Activated CD8-positive, alpha-beta T cell treated with anti-CD3 and anti-CD28 coated beads, Interleukin-2, amount 10 ng/mL, durations not matched to agents 7 days and 5 days (primary cell): ENCODE measurements at places on chromosomes 6 and 20.

GRCh38 chr6:67431076-67431475, 1204.0 kb upstream of the ADGRB3 start:
- DNase-seq = no peak

GRCh38 chr6:120378582-120379220, 955.6 kb downstream of the TBC1D32 start:
- DNase-seq = no peak

GRCh38 chr20:33910529-33911327, 83.0 kb upstream of the RALY start:
- DNase-seq = no peak

DNA sequence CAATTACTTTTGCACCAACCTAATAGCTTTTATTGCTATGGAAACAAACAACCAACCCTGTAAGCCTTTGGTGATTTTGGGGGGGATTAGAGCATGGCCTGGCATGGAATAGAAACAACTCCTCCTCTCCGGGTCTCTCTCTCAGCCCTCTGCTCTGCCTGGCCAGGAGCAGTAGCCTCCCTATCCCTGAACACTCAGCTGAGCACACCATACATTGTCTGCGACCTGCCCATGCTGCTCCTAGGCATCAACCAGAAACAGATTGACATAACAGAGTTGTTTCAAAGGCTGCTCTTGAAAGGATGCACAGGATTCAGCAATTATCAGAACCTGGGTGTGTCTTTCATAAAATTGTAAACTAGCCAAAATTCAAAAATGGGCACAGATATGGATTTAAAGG, 29.8 kb upstream of the SMIM28 start:
- no peak for DNase-seq

- no peak for DNase-seq
Observed at GRCh38 chr20:63129991-63130657, 85.8 kb downstream of the YTHDF1 start.

GRCh38 chr20:63792866-63793265, 38.2 kb downstream of the ZBTB46 start:
- DNase-seq = no peak

GRCh38 chr6:32774426-32774825, 11.1 kb upstream of the HLA-DQB2 start:
- no peak for DNase-seq

DNA sequence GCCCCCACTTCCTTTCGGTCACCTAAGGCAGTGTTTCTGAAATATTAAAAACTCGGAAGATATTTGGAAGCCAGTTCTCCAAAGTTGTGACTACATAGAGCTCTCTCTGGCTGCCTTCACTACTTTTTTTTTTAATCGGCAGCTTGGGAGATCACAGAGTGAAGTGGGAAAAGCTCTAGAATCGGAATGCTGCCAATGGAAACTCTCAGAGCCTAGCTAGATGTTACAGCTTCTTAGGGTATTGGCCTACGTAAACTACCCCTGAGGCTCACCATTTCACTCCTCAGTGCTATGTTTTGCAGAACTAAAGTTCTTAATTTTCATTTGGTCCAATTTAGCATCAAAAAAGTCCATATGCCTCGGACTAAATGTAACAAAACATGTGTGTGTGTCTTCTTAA, 14.5 kb downstream of the SERPINB1 start:
- DNase-seq = no peak

DNA sequence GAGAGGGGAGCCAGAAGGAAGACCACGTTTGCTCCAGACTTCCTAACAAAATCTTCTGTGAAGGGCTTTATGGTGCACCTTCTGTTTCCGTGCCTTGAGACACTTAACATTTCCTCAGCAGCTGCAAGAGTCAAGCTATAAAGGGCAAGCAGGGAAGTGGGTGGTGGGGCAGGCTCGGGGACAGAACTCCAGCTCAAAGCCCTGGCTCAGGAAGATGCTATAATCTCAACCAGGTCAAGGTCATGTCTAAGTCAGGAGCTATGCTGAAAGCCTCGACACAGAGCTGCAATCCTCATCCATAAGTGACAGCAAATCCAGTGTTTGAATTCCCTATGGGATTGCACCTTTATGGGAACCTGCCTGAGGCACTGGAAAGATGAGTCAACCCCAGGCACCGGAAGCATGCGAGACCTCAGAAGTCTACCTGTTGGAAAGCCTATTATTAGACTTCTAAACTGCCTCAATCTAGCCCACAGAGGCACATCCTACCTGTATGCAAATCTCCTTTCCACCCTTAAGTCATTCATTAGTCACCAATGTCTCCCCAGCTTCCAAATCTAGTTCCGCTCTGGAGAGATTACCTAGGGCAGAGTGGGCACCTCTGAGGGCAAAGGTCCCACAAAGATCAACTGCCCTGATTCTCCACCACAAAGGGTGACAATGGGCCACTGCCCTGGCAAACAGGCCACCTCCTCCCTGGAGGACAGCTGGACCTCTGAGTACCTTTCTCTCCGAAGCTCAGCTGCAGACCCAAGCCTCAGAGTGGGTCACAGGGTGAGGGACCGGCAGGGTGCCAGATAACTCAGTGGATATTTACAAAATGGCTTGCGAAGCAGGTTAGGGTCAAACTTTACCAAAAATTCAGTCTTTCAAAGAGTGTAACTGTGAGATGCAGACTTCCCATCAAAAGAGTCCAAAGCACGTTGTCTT, 287.0 kb downstream of the CDC5L start:
- DNase-seq = peak; percentile 13

GRCh38 chr6:152004036-152004566, 196.6 kb downstream of the ESR1 start:
- DNase-seq = no peak

GRCh38 chr20:17904027-17904426, 64.6 kb downstream of the SNX5 start:
- no peak for DNase-seq

GRCh38 chr6:37713529-37714119, 15.9 kb upstream of the MDGA1 start:
- DNase-seq = no peak

- DNase-seq = no peak
Observed at GRCh38 chr6:119541132-119541905, 191.8 kb upstream of the MAN1A1 start.

- DNase-seq = no peak
Observed at GRCh38 chr20:59441306-59441705, 140.9 kb downstream of the EDN3 start.

DNA sequence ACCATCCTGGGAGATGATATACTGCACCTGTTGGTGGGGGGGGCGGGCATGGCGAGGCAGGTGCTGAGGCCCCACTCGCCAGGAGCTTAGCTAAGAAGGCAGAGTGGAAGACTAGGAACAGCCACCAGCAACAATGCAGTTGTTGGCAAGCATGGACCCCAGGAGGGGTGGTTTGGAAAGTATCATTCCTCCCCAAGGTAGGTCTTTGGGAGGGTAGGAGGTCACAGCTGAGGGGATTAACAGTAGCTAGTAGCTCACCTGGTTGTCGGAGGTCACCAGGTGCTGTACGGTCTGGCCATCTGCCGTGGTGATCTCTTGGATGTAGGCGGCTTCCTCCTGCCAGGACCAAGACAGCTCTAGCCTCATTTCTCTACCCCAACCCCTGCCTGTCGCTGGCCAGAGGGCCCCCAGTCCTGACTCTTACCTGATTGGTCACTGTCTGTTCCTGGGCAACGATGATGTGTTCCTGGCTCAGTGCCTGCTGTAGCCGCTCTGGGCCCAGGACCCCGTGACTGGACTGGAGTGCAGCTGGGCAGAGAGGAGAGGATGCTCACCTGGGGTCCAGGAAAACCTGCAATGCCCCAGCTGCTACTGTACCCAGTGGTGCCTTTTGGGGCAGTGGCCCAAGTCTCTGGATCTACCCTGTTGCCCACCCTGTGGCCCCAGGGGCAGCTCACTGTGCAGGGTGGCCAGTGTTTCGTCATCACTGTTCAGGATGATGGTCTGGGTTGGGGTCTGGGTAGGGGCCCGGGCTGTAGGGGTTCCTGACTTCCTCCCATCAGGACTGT, 15.3 kb downstream of the PCIF1 start:
- no peak for DNase-seq

DNA sequence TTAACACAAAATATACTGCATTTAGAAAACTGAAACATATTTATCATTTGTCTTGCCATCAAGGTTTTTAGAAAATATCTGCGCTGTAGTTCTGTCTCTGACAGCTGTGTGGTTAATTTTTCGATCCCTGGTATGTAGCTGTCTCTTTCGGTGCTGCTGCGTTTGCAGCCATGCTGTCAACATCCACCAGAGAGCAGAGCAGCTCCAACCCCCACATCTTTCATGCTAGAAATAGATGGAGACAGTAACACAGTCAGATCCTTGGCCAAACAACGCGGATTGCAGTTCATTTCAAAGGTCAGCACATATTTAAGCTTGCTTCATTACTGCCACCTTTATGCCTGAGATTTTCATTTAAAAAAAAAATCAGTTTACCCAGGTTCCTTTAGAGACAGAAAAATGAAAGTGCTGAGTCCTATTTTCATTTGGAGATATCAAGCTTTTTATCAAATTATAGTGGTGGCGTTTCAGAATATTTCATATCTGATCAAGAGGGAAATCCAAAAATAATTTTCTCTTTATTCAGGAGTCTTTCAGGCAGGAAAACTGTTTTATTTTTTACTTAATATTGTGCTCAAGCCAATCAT, 157.7 kb upstream of the MMS22L start:
- DNase-seq = no peak

- DNase-seq = no peak
Observed at GRCh38 chr20:24842918-24843715, 106.0 kb upstream of the CST7 start.

DNA sequence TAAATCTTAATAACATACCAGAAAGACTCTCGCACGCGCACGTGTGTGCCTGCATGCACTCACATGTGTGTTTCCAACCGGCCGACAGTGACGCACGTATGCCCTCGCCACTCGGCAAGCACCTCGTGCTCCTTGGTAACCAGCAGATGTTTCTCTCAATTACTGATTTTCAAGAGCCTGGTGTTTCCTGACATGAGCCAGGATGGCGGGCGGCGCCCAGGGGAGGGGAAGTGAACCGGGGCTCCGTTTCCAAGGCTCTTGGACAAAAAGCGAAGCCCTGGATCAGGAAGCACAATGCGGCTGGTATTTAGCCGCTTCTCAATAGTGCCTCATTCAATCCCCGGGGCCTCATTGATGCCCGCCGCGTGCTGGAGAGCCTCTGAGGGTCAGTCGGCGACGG, 37.7 kb downstream of the PMEPA1 start:
- no peak for DNase-seq

DNA sequence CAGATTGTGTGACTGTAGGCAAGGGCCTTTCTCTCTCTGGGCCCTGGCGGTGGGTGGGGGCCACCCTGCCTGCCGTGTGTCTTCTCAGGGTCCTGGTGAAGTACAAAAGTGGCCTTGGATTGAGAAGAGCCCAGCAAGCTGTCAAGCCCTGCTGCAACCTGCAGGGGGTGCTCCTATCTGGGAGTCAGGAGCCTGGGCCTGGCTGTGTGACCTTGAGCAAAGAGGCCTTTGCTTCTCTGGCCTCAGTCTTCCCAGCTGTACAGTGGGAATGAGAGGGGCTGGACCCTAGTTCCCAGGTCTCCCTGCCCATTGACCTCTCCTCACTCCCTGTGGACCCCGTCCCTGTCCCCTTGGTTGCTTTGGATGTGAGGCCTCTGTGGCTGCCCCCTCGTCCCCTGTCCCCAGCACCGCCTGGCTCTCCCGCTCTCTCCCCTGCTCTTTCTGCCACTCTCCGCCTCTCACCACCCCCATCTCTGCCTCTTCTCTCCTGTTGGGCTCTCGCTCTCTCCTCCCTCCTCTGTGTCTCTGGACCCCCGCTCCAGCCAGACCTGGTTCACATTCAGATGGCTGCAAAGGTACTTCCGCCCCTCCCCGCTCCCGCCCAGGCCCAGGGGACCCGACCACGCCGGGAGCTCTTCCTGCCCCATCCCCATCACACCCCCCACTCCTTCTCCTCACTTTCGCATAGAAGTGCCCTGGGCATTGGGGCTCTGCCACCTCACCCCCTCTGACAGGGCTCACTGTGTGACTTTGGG, 46.7 kb downstream of the SRC start:
- DNase-seq = peak; percentile 57

DNA sequence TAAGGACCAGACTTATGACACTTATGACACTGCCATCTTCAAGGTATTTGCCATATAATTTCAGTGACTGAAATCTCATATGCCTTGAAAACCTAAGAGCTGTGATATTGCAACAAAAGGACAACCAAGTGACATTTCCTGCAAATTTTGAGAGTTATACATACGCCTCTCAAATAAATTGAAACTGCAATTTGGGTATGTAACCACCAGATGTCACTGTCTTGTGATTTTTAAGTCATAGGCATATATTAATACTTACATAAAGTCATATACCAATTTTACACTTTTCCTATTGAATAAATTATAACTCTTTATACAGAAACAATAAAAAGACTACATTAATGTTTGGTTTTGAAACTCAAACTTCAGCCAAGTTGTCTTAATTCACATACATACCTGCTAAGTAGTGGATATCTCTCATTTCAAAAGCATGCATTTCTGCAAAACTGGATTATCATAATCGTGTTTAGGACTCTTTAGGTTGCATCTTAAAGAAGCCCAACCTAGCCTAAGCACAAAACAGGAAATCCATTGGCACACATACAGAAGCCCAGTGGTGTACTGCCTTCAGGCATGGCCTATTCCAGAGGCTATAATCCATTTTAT, 180.2 kb downstream of the PACRG start:
- DNase-seq = no peak

GRCh38 chr6:123967905-123968304, 164.2 kb downstream of the NKAIN2 start:
- DNase-seq = no peak

GRCh38 chr6:98292810-98293209, 541.6 kb upstream of the POU3F2 start:
- DNase-seq = no peak

DNA sequence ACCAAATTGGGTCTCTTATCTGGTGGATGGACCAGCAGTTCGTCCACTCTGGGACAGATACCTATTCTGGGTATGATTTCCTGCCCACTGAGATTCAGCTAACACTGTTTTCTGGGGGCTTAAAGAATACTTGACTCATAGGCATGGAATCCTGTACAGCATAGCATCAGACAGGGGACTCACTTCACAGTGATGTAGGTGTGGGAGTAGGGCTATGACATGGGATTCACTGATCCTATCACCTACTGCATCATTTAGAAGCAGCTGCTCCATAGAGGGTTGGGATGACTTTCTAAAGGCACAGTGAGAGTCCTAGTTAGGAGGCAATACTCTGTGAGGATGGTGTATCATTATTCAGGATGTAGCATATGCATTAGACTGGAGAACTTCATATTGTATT, 74.5 kb upstream of the AHI1 start:
- no peak for DNase-seq

GRCh38 chr6:8149350-8149749, 47.0 kb upstream of the EEF1E1 start:
- no peak for DNase-seq

GRCh38 chr6:35024551-35025054, 116.5 kb downstream of the TCP11 start:
- no peak for DNase-seq

DNA sequence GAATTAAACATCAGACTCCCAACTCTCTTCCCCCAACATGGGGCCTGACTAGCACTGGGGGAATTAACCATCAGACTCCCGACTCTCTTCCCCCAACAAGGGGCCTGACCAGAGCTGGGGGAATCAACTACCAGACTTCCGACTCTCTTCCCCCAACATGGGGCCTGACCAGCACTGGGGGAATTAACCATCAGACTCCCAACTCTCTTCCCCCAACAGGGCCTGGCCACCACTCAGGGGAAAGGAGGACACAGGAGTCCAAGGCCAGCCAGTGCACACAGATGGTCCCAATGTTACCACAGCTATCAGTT, 13.1 kb downstream of the CST7 start:
- DNase-seq = no peak

- DNase-seq = no peak
Observed at GRCh38 chr6:69918813-69919475, 52.6 kb downstream of the COL19A1 start.
